PC-3 (cell line): ENCODE measurements at places on chromosomes 3 and 15. TPM values are rescaled to one million over a fixed set of nuclear protein-coding genes. Genes with fewer than 3 reads are reported as not detected.

GRCh38 chr15:58524247-58524646, 92.5 kb downstream of the LIPC start:
- no peak for DNase-seq

DNA sequence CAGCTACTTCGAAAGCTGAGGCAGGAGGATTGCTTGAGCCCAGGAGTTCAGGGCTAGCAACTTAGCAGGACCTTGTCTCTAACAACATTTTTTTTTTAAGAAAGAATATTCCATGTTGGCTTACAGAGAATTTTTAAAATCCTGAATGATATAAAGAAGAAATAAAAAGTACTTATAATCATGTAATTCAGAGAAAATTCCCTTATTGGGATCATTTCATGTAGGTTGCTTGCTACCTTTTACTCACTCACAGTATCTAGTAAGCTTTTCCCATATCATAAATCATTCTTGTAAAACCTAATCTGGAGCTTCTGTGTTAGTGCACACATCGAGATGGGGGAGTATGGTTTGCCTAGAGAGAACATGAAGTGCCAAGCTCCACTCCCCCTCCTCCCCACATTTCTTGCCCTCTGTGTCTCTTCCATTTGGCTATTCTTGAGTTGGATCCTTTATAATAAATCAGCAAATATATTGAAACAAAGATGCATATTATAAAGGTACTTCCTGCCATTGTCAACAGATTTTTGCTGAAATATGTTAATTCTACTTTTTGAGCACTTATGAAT, 13.6 kb downstream of the TF start:
- no peak for DNase-seq

DNA sequence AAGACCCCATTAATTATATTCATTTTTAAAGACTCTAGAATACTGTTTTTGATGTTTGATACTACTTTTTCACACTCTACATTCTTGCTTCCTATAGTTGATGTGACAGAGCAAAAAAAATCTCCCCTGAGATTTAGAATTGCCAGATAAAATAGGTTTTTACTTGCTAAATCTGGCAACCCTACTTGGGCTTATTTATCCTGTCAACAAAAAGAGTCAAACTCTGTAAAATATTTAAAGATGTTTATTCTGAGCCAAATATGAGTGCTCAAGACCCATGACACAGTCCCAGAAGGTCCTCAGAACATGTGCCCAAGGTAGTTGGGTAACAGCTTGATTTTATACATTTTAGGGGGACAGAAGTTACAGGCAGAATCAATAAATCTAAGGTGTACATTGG, 72.3 kb downstream of the DAPK2 start:
- no peak for DNase-seq

- DNase-seq = peak; percentile 45
Measured at GRCh38 chr3:46496746-46497555, 825 bp upstream of the RTP3 start.

MYL3 gene
- total RNA-seq = not detected in 2 replicates

KNL1 gene
- 33.5 and 33.8 TPM in 2 replicates for total RNA-seq

CHRFAM7A gene
- total RNA-seq = 19.0 TPM in 1 of 2 replicates, not detected in the other

XPC gene
- total RNA-seq = 24.3 and 26.1 TPM in 2 replicates
